ENCODE measurements at places on chromosomes 13 and 19.

DNA sequence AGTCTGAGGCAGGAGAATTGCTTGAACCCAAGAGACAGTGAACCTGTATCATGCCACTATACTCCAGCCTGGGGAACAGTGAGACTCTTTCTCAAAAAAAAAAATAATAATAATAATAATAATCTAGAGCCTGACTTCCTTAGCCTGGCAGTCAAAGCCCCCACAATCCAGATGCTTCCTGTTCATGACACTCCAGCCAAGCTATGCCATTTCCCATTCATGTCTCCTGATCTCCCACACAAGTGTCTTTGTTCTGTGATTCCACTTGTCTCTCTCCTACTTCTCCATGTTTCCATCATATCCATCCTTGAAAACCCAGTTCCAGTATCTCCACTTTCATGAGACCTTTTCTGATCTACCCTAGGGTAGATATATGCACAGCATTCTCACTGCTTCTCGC, 150.7 kb downstream of the FOXO1 start:
- no peak for DNase-seq

GRCh38 chr19:11421371-11422098, 2.4 kb upstream of the RGL3 start:
- no peak for DNase-seq

GRCh38 chr19:31278555-31279435, 70.4 kb downstream of the TSHZ3 start:
- DNase-seq = no peak

DNA sequence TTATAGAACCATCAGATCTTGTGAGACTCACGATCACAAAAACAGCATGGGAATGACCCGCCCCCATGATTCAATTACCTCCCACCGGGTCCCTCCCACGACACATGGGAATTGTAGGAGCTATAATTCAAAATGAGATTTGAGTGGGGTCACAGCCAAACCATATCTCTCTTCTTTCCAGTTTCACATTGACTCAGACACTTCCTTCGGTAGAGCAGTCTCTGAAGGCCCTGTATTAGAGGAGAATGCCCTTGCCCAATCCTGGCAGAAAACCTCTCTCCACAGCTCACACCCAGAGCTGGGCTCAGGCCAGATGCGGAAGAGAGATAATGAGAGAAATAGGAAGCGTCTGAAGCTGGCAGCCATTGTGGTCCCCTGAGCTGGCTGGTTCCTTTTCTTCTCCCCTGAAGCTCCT, 72.4 kb upstream of the CLDN10 start:
- DNase-seq = no peak

DNA sequence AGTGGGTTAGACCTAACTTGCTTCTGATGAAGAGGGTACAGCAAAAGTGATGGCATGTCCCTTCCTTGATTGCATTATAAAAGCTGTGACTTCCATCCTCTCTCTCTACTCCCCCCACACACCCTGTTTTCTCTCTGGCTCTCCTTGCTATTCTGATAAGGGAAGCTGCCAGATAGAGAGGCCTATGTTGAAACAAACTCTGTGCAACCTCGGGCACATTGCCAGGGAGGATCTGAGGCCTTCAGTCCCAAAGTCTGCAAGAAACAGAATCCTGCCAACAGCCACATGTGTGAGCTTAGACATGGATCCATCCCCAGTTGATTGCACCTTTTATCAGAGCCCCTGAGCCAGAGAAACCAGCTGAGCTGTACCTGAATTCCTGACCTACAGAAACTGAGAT, 44.8 kb upstream of the ARGLU1 start:
- no peak for DNase-seq

DNA sequence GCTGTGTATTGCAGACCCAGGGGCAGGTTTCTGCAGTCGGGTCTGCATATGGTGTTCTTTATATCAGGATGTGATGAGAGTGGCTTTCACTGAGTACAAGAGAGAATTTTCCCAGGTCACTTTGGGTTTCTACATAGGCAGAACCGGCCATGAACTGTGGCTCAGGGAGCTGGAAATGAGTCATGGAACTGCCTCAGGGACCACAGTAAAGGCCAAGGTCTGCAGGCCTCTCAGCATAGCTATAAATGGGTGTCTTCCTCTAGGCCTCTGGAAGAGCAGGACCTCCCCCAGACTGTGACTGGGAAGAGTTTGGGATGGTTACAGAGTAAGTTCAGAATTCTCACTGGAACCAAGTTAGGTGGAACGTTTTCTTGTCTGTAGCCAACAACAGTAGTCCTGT, 51.8 kb upstream of the ZNF681 start:
- no peak for DNase-seq

DNA sequence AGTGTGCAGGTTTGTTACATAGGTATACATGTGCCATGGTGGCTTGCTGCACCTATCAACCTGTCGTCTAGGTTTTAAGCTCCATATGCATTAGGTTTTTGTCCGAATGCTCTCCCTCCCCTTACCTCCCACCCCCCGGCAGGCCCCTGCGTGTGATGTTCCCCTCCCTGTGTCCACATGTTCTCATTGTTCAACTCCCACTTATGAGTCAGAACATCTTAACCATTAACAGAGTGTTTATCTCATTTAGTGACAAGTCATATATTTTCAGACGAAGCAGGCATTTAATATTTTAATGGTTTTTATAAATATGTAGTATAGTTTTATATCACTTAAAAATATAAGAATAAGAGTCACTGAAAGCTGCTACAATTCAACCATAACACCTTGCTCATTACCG, 780.5 kb upstream of the ARGLU1 start:
- no peak for DNase-seq

GRCh38 chr19:35260694-35261304, 8.0 kb upstream of the USF2 start:
- no peak for DNase-seq

DNA sequence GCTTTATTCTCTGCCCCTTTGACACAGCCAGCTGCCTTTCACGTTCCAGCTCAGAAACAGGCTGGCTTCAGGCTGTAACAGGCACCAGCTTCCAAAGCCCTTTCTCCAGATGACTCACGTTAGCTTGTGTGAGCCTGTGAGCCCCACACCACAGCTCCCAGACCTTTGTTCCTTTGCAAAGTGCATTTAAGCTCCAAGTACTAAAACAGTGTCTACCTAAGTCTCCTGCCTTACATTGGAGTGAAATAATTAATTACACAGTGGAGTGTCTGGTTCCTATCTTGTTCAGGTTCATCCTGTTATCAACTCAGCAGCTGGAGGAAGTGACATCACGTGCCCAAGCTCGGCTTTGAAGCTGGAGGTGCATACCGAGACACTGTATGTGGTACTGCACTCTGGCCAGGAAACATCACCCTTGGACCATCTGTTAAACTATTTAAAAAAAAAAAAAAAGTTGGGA, 475.8 kb downstream of the FOXO1 start:
- no peak for DNase-seq

GRCh38 chr13:27549406-27549981, 70.8 kb downstream of the LNX2 start:
- no peak for DNase-seq

- DNase-seq = no peak
These were observed 6.3 kb upstream of the RDH13 start for GRCh38 chr19:55068950-55069864.

DNA sequence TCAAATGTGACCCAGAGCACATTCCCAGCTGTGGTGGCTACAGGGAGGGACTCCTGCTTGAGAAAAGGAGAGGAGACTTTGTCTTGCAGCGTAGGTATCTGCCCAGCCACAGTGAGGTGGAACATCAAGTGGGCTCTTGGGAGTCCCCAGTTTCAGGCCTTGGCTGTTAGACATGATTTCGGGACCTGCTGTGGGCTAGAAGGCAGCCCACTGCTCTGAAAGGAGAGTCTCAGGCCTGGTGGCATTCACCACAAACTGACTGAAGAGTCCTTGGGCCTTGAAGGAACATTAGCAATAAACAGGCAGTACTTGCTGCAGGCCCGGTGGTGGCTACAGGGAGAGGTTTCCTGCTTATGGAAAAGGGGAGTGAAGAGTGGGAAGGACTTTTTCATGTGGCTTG, 61.8 kb upstream of the TEX29 start:
- DNase-seq = no peak

DNA sequence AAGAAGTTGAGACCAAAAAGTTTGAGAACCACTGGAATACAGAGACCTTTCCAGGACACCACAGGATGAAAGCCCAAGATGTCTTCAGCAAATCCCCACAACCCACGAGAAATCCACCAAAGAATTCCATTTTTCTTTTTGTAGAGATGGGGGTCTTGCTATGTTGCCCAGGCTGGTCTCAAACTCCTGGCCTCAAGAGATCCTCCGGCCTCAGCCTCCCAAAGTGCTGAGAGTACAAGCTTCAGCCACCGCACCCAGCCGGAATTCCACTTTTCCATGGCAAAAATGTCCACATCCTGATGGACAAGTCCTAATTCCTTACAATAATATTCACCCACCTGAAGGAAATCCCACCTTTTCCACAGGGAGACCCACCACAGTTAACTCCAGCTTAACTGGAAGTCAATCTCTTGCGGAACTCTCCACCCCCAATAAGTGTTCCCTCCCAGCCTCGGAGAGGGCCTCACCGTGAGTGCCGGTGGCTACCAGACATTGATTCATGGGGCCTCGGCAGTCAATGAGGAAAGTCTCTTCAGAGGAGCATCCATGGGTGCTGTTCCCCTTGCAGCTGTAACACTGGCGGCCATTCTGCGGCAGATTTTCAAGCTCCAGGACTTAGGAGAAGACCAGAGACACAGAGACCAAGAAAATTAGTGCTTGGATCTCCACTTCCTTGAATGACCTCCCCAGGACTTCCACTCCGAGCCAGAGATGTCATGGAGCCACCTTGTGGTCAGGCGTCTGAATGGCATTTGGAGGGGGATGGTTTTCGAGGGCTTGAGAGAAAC, 12.3 kb upstream of the CADM4 start:
- DNase-seq = no peak

DNA sequence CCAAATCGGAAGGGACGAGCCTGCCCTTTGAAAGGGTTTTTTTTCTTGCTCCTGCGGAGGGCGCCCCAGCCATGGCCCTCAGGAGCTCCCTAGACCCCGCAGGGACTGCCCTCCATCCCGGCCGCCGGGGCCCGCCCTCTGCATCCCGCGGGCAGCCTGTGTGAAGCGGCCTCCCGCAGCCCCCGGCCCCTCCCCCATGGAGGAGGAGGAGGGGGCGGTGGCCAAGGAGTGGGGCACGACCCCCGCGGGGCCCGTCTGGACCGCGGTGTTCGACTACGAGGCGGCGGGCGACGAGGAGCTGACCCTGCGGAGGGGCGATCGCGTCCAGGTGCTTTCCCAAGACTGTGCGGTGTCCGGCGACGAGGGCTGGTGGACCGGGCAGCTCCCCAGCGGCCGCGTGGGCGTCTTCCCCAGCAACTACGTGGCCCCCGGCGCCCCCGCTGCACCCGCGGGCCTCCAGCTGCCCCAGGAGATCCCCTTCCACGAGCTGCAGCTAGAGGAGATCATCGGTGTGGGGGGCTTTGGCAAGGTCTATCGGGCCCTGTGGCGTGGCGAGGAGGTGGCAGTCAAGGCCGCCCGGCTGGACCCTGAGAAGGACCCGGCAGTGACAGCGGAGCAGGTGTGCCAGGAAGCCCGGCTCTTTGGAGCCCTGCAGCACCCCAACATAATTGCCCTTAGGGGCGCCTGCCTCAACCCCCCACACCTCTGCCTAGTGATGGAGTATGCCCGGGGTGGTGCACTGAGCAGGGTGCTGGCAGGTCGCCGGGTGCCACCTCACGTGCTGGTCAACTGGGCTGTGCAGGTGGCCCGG, 815 bp downstream of the MAP3K10 start:
- DNase-seq = no peak
